ENCODE measurements at places on chromosomes 4 and X. TPM values are rescaled to one million over a fixed set of nuclear protein-coding genes. Genes with fewer than 3 reads are reported as not detected.

The PAK3 gene
- polyA plus RNA-seq, result 7.7 TPM

- DNase-seq, result no peak
These were observed 16.3 kb upstream of the TAB3 start for GRCh38 chrX:30905321-30905720.

DNA sequence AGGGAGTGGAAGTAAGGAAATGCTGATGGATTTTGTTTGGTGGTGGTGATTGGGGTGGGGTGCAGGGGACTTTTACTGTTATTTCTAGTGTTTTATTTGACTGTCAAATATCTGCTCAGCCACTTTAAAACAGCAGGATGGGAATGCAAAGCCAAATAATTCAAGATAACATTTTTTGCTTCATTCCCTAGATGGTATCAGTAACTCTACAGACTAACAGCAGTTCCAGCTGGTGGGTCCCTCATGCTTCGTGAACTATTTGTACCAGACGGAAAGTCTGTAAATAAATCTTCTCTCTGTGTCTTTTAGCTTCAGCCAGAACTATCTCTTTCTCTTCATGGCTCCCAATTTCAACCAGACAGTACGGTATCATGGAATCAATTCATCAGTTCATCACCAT, 27.5 kb downstream of the GPR143 start:
- no peak for DNase-seq

- no peak for DNase-seq
These were observed 140.2 kb upstream of the EDNRA start for GRCh38 chr4:147340591-147341120.

The DMRTC1B gene
- polyA plus RNA-seq, result 5.3 TPM

The ZAR1 gene
- not detected for polyA plus RNA-seq

The PRICKLE3 gene
- 5.5 TPM for polyA plus RNA-seq

GRCh38 chr4:139438141-139438540, 15.8 kb upstream of the RAB33B start:
- DNase-seq, result no peak

The HSFX2 gene
- 0.49 TPM for polyA plus RNA-seq

DNA sequence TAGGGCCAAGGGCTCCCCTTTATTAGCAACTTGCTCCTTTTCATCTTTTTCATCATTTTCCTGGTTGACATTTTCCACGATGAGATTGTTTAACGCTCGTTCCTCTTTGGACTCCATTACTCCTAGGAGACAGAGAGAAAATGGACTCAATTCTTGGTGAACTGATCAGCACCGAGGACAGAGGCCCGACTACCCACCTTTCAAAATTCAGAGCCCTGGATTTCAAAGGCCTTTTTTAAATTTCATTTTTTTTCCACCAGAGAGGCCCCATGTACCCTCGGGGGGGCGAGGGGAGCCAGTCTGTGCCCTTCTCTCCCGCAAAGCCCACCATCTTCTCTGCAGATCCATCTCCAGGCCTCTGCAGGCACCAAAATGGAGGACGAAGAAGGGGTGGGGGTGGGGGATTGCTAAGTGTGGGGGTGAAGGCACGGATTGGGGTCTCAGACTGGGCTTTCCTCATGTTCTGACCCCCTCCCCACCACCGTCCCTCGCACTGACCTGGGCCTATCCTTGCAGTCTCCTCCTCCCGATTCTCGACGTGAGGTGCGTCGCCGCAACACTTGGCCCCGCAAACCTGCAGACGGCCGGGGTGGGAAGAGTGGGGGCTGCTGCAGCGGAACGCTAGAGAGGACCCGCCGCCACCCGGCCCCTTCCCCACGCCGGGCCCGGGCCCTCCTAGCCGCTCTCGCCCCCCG, 783 bp downstream of the BEX2 start:
- DNase-seq, result no peak

The TEC gene
- 2.4 TPM for polyA plus RNA-seq

DNA sequence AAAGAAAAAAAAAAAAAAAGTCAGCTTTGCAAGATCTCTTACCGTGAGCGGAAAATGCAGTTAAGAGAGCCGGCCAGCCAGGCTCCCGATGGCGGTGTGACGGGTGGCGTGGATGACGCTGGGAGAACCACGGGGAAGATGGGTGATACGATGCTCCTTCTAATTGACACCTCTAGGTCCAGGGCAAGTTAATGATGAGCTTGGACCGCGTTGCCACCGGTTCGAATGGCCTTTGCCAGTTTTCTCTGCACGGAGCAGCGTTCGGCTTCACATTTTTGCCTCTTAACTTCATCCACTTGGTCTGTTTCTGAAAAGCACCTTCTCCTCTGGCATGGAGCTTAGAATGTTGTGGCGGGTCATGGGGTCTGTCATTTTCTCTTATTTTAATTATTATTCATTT, 33.2 kb downstream of the SHOX start:
- DNase-seq, result no peak

GRCh38 chr4:155615081-155615887, 51.4 kb upstream of the GUCY1A1 start:
- DNase-seq, result no peak

The AP1S2 gene
- polyA plus RNA-seq, result 55.1 TPM

The TLR6 gene
- 0.49 TPM for polyA plus RNA-seq

The GABRE gene
- 6.3 TPM for polyA plus RNA-seq

- DNase-seq, result no peak
These were observed 148.3 kb upstream of the ANXA10 start for GRCh38 chr4:167943872-167944505.

GRCh38 chr4:183816882-183817509, 88.1 kb upstream of the STOX2 start:
- no peak for DNase-seq

- DNase-seq, result no peak
These were observed 49.5 kb downstream of the PSAPL1 start for GRCh38 chr4:7384929-7385890.

DNA sequence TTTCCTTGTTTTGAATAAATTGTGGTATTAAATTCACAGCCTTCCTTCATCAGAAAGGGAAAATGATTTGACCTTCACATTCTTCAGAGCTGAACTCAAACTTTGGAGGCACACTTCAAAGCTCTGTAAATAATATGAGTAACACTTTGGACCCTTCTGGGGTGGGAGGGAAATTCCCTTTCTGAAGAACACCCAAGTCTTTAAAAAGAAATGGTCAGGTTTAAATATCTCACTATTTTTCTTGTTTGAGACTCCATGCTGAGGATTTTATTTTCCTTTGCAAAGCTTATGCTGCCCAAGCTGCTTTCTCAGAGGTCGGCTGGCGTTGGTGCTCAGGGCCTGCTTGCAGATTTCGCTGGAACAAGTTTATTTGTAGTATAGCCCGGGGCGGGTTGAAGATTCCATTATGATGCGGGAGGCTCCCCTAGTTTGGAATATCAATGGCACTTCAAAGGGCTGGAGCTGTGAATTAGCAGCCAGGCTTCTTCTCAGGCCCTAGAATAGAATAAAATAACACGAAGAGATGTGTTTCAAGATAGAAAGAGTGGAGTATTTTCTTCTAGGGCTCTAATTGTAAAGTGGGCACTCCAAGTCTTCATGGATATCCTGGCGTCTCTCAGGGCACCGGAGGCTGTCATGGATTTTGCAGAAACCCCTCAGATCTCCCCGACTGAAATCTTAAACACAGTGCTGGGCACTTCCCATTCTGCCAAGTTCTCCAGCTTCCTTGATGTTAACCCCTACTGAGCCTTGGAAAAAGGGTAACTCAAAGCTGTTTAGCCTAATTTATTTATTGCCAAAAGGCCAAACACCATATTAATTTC, 315.6 kb downstream of the GPAT3 start:
- DNase-seq, result no peak

- no peak for DNase-seq
These were observed 7.7 kb downstream of the SCML1 start for GRCh38 chrX:17744896-17745523.

DNA sequence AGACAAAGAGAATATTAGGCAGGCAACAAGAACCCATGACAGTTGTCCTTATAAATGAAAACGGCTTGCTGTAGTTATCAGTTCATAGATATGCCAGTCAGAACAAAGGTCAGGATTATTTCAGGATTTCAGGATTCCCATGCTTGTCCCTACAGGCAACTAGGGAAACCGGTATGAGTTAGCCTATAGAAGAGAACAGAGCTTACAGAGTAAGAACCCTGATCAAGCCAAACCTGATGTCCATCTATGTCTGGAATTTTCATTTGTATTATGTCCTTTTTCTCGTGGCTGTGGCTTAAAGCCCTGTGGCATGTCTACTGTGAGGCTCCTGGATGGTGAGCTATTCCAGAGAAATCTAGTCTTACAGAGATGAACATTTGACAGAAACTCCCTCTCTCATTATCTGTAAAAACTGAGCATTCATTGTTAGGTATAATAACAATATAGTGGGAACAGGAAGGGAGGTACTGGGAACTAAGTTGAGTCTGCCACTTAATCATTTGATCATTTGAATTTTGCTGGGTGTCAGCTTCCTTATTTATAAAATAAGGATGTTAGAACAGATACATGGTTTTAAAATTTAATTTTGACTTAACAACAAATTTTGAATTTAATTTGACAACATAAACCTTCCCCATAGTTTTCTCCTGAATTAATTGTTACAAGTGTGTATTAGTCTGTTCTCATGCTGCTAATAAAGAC, 129.5 kb upstream of the KLF3 start:
- no peak for DNase-seq

GRCh38 chr4:10656988-10657387, 27.6 kb downstream of the CLNK start:
- DNase-seq, result no peak

DNA sequence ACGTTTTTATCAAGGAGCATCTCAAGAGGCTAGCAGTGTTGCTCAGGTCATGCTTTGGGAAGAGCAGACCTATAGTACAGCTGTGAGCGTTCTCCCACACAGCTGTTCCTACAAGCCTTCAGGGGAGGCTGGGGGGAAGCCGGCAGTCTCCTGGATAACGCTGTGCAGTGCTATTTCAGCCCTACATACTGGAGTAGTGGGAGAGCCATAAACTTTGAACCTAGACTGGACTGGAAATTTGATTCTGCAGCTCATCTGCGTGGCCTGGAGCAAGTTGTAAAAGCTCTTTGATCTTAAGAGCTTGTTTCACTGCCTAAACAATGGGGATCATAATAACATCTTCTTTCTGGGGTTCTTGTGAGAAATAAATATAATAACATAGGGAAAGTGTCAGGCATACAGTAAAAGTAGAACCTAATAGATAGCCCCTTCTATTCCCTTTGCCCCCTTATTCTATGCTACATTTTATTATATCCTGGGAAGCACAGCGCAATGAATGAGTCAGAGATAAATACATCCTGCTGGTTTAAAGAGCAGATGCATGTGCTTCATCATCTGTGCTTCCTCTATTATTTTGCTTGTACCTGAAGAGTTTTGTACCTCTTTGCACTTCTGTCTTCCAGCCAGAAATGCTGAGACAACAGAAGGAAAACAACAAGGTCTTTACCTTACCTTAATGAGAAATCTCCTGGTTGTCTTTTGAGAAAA, 14.7 kb upstream of the AMBN start:
- DNase-seq, result no peak

The DUX4 gene
- 0.25 TPM for polyA plus RNA-seq

- no peak for DNase-seq
These were observed 113.9 kb upstream of the SORBS2 start for GRCh38 chr4:185925910-185926360.

GRCh38 chr4:99033956-99034355, 38.4 kb downstream of the METAP1 start:
- DNase-seq, result no peak

The SHROOM4 gene
- polyA plus RNA-seq, result 19.7 TPM

DNA sequence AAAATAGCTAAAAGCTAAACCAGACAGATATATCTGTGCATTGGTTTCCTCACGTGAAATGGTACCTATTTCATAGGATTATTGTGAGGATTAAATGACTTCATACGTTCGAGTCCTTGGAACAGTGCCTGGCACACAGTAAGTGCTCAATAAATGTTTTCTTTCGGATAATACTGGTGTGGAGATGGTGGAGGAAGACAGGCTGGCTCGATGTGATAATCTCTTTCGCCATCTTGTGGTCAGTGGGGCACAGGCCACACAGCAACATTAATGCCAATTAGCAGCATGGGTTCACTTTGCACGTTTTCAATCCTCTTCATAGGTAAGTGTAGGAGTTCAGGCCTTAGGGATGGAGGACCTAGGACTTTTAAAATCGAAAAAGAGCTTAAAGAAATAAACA, 9.3 kb downstream of the PAGE4 start:
- DNase-seq, result no peak

DNA sequence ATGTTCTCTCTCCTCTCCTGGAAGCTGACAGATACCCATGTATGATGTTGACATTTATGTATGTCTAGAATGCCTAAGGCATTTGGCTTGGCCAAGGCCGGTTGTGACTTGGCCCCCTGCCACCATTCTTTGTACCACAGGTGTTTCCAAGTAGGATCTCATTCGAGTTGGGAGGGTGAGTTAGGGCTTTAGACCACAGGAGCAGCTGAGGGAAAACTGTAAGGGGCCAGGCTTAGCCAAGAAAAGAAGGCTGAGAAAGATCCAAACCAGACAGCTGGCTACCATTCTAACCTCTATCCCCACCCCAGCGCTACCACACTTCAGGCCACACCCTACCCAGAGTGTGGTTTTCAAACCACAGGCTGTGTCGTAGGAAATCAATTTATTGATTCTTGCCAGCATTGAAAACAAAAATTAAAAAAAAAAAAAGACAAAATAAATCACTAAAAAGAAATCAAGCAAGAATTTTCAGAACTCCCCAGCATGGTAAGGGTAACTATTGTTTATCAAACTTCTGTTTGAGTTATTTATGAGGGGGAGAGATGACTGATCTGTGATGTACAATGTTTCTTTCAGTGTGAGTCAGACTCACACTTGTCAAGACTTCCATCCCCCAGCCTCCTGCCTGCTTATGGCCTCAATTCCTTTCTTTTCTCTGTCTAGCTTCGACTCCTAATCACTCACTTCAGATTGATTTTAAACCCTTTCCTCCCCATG, 9.9 kb downstream of the TMSB4X start:
- no peak for DNase-seq

The CENPI gene
- 8.6 TPM for polyA plus RNA-seq

DNA sequence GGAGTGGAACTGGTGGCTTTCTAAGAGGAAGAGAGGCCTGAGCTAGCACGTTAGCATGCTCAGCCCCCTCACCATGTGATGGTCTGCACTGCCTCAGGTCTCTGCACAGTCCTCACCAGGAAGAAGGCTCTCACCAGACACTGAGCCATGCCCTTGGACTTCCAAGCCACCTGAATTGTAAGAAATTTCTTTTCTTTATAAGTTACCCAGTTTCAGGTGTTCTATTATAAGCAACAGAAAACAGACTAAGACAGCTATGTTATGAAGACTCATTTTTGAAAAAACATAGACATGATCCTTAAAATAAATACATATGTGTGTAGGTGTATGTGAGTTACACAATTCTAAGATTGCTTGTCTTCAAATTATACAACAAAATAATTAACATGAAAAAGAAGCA, 74.7 kb downstream of the CEP44 start:
- no peak for DNase-seq

DNA sequence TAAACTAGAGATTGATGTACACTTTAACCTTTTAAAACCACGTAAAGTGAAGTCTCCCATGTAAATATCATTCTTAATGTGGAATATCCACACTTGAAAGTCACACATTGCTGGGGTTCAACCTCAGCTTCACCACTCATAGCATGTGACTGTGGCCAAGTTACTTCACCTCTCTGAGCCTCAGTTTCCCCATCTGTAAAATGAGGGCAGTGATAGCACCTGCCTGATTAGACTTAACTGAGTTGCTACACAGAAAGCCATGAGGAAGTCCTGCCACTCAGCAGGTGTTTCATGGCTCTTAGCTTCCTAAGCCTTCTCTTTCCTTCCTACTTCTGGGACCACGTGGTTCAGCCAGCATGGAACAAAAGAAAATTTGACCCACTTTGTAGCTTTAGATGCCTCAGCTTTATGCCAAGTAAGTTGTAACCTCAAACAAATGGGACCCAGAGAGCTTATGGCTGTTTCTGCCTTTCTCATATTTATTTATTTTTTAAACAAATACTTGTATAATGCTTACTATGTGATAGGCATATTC, 277.3 kb upstream of the KLF3 start:
- no peak for DNase-seq
